Activated T-helper 2 cell treated with anti-CD3 and anti-CD28 coated beads, Interferon-gamma antibody, Interleukin-2, Interleukin-4, amounts not matched to agents 10 μg/mL and 5 μg/mL and 100 μg/mL, durations not matched to agents 14 hours and 24 hours and 36 hours (primary cell): ENCODE measurements at places on chromosomes 1 and 21.

DNA sequence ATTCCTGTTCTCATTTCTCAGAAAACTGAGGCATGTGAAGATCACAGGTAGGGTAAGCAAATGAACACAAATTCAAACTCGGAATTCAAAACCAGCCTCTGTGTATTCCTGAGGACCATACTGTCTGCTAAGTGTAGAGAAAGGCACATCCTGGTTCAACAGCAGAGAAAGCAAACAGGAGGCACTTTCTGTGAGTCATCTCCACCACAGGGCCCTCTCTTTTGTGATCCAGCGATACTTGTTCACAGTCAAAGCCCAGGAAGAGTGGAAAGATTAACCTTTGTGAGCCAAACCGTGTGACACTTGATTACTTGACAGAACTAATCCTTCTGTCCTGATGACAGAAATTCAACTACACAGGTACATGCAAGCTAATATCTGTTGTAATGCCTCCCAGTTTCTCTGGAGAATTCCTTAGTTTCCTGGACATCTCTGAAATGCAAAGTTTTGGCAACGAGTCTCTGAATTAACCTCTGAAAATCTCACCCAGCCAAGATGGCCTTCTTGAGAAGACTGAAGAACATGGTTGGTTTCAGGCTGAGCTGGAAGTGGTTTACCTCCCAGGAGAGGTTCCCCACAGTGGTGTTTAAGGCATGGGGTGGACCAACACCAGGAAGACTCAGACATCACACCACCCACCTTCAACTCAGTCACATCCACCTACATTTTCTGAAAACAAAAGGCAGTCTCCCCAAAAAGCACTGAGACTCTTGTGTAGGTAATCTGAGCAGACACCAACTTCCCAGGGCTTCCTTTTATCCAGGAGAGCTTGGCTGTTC lies 98.2 kb upstream of the ERG start:
- DNase-seq = no peak

GRCh38 chr1:16144325-16145029 lies 11.4 kb downstream of the EPHA2 start:
- DNase-seq = no peak

DNA sequence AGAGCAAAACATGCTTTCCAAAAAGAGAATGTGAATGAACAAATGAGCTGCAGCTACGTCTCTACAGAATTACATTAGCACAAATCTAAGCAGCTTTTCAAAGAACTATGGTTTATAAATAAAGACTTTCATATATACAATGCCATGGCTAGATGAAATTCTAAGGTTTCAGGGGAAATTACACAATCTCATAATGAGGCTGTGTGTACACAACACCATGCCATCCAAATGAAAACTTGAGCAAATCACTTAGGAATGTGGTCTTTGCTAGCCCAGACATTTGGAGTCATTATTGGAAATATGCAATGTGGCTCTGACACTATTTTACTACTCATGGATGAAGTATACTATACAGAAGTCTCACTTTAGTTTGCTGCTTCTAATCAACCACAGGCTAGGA lies 37.5 kb downstream of the SPAG17 start:
- no peak for DNase-seq

DNA sequence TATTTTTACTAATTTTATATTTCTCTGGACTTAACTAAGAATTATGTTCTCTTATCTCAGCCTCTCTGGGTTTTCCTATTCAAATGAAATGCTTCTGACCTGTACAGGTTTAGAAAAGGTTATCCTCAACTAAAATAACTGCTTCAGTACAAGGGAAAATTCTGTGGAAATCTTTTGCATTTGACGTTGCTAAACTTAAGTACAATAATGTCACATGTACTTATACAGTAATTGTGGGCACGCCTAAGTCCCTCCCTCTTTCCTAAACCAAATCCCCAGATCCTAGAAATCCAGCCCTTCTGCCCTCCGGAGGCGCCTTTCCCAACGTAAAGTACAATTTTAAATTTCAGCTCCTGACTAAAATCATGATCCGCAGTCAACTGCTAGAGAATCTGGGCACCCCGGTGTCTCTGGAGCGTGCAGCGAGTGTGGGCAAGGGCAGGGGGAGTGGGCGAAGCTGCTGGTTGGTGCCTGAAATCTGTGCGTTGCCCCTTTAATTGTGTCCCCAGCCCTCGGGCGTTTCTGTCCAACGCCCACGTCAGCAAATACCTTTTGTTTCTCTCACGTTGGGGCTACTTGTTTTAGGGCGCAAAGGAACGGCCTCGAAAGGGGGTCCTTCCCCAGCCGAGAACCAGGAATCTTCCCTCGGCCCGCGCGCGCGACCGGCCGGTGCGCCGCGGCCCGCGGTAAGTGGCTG lies at the start of gene ZBTB8A:
Gene ZBTB8A, plus strand, starts transcription at position 541 of the 697 bp plus-strand sequence. CDS start 53,505 bp downstream, outside the sequence.
- DNase-seq = no peak

DNA sequence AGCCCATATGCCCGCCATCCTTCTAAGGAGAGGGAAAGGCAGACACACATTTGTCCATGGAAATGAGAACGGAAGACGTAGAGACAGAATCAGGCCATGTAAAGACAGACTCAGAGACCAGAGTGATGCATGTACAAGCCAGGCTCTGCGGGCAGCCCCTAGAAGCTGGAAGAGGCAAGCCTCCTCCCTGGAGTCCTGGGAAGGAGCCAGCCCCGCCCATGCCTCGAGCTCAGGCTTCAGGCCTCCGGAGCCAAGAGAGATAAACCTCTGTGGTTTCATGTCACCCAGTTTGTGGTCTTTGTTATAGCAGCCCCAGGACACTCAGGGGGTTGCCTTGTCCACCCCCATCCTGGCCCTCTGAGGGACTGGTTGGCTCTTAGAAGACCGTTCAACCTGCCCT lies 11.6 kb downstream of the PDE9A start:
- DNase-seq = no peak

DNA sequence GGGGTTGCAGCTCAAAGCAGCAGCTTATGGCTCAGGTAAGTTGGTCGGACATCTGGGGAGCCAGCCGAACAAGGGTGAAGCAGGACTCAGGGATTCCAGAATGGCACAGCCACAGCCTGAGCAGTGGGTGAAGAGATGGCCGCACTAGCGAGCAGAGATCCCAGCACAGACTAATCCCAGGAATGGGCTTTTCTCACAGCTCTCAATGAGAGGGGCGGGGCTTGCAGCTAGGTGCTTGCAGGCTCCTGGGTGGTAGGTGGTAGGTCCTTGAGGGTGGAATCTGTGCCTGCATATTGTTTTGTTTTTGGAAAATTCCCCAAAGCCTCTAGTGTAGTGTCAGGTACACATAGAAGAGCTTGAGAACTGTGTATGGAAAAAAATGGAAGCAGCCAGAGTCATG lies 9.0 kb downstream of the KIAA0040 start:
- no peak for DNase-seq

- DNase-seq = no peak
These were observed 5.8 kb upstream of the TGFB2 start for GRCh38 chr1:218339267-218339831.

DNA sequence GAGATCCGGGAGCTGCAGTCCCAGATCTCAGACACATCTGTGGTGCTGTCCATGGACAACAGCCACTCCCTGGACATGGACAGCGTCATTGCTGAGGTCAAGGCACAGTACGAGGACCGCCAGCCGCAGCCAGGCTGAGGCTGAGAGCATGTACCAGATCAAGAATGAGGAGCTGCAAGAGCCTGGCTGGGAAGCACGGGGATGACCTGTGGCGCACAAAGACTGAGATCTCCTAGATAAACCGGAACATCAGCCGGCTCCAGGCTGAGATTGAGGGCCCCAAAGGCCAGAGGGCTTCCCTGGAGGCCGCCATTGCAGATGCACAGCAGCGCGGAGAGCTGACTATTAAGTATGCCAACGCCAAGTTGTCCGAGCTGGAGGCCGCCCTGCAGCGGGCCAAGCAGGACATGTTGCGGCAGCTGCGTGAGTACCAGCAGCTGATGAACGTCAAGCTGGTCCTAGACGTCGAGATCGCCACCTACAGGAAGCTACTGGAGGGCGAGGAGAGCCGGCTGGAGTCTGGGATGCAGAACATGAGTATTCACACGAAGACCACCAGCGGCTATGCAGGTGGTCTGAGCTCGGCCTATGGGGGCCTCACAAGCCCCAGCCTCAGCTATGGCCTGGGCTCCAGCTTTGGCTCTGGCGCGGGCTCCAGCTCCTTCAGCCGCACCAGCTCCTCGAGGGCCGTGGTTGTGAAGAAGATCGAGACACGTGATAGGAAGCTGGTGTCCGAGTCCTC lies 25.5 kb downstream of the ETV3L start:
- no peak for DNase-seq

GRCh38 chr1:58977598-58977997 lies 193.8 kb upstream of the JUN start:
- DNase-seq = no peak

- DNase-seq = no peak
These were observed 15.3 kb downstream of the CLCC1 start for GRCh38 chr1:108947871-108948525.

DNA sequence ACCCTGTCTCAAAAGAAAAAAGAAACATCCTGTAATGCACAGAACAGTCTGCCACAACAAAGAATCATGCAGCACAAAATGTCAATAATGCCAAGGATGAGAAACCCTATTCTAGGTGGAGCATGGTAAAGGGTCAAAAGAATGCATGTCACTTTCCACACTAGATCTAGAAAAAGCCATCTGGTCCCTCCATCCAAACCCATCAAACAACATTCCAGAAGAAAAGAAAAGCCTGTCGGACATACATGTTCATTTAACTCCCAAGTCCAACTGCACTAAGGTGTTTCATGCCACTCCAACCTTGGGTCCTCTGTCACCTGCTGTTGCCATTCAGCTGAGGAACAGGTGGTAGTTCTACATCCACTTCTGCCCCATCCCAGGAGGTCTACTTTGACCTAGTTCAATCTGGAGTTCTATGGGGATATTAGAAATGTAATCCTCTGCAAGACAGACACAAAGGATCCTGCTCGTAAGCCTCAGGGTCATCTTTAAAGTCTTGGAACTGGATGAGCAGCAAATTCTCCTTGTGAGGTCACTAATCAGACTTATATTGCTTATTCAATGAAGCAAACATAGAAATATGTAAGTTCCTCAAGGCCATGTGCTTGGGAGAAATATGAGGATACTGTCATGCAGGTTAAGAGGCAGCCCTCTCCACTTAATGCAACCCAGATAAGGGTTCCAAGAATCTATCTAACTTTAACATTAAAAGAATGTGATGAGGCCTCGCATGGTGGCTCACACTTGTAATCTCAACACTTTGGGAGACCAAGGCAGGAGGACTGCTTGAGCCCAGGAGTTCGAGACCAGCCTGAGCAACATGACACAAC lies 3.7 kb downstream of the DEDD start:
- DNase-seq = no peak

- DNase-seq = no peak
These were observed 124.1 kb downstream of the POU2F1 start for GRCh38 chr1:167344615-167345385.

- no peak for DNase-seq
These were observed 567.6 kb downstream of the MRPL39 start for GRCh38 chr21:25039461-25040380.

- DNase-seq = no peak
These were observed 369.1 kb downstream of the SIPA1L2 start for GRCh38 chr1:232260861-232261260.

DNA sequence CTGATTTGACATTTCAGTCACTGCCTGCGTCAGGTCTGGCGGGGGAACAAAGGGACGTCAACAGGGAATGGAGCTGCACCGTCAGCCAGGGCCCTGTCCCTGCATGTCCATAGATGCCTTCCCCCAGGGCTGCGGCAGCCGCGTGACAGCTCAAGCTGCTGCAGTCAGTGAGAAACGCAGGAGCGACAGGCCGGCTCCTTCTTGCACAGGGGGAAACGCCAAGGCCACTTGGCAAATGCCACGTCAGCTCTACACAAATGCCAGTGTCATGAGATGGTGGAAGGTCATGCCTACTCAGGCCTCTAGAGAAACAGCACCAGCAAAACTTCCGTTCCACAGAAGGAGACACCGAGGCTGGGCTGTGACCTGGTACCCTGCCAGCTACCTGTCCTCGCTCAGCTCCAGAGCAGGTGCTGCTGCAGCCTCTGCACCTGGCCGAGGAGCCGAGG lies 37.7 kb downstream of the SYF2 start:
- no peak for DNase-seq

- no peak for DNase-seq
These were observed 19.7 kb downstream of the BSND start for GRCh38 chr1:55018395-55018794.

- no peak for DNase-seq
These were observed 3.1 kb upstream of the FCGR2A start for GRCh38 chr1:161502181-161502580.

GRCh38 chr1:153397924-153398651 lies 7.2 kb upstream of the S100A8 start:
- DNase-seq = no peak

DNA sequence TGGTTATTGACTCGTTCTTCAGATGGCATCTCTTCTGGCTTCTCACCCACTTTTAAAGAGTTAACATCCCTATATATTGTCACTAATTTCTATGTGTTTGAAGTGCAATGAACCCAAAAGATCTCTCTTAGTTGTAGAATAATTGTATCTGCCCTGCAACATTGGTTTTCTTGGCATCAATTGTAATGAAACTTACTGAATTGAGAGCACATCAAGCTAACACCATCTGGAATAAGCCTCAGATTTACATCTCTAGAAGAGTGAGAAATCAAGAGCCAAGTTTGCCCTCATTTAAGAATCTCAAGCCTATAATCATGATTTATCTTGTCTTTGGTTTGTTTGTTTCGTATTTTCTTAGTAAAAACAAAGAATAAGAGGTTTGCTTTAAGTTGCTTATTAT lies 372.6 kb upstream of the LRRC7 start:
- DNase-seq = no peak

DNA sequence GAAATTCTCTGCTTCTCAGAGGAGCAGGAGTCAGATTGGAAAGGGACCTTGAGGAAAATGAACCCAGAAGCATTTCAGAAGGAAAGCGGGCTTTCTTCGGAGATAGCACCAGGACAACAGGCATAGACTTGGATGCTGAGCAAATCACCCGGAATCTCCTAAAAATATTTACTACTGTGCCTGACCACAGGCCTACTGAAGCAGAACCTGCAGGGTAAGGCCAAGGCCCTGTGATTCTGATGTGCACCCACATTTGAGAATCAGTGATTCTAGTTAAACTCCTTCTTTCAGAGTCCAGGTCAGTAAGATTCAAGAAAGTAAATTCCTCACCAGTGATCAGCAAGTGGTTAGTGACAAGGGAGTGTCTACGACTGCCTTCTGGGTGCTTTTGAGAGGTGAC lies 307.3 kb upstream of the DUSP10 start:
- DNase-seq = no peak

GRCh38 chr1:118290046-118290445 lies 105.0 kb upstream of the SPAG17 start:
- DNase-seq = no peak

GRCh38 chr1:117066367-117066766 lies 6.2 kb downstream of the TTF2 start:
- no peak for DNase-seq

DNA sequence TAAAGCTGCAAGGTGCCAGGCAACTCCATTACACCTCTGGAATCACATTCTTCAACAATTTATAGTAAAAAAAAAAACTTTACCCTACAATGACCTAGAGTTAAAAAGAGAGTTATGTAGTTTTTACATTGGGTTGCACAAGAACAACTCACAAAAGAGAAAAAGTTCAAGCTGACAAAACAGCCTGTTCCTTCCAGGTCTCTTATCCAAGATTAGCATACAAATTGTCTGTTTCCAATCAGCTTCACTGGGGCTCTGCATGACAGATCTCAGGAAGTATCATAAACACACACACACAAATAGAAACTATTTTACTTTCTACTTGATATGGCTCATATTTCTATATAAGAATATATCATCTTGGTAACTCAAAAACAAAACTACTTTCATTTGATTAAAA lies 154.6 kb downstream of the PCNX2 start:
- DNase-seq = no peak
